ENCODE measurements at places on chromosomes 3 and 15. TPM values are rescaled to one million over a fixed set of nuclear protein-coding genes. Genes with fewer than 3 reads are reported as not detected.

Gene EPB42
- total RNA-seq, result not detected

Gene C3orf22
- total RNA-seq, result not detected

Gene LYZL4
- not detected for total RNA-seq

Gene P3H2
- total RNA-seq, result not detected

Gene PRR20G
- not detected for total RNA-seq

Gene TATDN2
- total RNA-seq, result 62.9 TPM

Gene TLR9
- total RNA-seq, result 21.0 TPM

Gene CPNE9
- 1.2 TPM for total RNA-seq

Gene GATM
- 18.2 TPM for total RNA-seq

- DNase-seq, result peak; percentile 60
Measured at GRCh38 chr3:40191850-40192448, 117.6 kb upstream of the EIF1B start.

- DNase-seq, result no peak
Measured at GRCh38 chr15:31300981-31301672, 25.5 kb upstream of the KLF13 start.

GRCh38 chr3:14142567-14143270, 17.9 kb downstream of the TMEM43 start:
- no peak for DNase-seq

GRCh38 chr15:70273808-70274207, 176.1 kb upstream of the TLE3 start:
- no peak for DNase-seq

GRCh38 chr15:41116962-41117252, 827 bp upstream of the INO80 start:
- DNase-seq, result no peak

DNA sequence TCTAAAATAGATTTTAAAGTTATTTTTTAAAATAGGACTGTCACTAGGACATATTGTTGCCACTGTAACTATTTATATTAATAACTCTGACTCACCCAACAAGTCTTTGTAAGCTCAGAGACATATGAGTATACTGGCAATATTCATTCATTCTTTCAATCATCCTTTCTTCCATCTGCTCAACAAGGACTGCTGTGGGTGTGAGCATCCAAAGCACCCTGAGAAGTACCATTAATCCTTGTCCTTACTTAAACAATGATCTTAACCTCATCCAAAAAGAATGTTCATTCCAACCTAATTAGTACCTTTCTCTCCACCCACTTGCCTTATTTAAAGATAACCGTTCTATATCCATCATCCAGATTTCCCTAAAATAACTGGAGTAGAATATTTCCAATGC, 94.2 kb upstream of the PPP2R3A start:
- DNase-seq, result no peak

- no peak for DNase-seq
Measured at GRCh38 chr3:132064114-132064513, 29.3 kb upstream of the CPNE4 start.

GRCh38 chr3:58042947-58043707, 34.9 kb downstream of the FLNB start:
- no peak for DNase-seq

DNA sequence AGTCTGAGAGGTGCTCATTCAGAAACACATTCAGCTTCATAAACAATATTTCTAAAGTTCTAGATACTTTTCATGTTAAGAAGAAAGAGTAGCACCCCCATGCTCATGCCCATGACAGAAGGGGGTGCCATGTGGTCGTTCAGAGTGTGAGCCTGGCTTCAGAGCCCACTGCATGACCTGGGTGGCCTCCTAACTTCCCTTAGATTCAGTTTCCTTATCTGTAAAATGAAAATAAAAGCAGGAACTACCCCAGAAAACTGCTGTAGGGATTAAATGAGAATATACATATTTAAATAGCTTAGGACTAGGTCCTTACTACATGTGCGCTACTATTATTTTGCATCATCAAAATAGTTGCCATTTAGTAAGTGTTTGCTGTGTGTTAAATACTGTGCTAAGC, 69.2 kb downstream of the ABHD5 start:
- DNase-seq, result no peak

DNA sequence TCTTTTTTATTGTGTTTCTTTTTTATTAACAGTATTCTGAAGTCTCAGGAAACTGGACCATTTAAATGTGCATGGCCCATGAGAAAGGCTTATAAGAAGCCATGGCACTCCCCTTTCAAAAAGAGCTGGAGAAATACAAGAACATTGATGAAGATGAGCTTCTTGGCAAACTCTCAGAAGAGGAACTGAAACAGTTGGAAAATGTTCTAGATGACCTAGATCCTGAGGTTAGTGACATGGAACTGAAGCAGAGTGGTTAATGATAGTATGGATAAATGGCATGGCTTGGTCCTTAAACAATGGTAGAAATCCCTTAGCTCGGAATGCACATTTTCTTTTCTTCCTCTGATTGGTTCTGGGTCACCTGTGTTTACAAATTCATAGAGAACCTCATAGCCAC, 14.9 kb downstream of the TMOD2 start:
- DNase-seq, result no peak

DNA sequence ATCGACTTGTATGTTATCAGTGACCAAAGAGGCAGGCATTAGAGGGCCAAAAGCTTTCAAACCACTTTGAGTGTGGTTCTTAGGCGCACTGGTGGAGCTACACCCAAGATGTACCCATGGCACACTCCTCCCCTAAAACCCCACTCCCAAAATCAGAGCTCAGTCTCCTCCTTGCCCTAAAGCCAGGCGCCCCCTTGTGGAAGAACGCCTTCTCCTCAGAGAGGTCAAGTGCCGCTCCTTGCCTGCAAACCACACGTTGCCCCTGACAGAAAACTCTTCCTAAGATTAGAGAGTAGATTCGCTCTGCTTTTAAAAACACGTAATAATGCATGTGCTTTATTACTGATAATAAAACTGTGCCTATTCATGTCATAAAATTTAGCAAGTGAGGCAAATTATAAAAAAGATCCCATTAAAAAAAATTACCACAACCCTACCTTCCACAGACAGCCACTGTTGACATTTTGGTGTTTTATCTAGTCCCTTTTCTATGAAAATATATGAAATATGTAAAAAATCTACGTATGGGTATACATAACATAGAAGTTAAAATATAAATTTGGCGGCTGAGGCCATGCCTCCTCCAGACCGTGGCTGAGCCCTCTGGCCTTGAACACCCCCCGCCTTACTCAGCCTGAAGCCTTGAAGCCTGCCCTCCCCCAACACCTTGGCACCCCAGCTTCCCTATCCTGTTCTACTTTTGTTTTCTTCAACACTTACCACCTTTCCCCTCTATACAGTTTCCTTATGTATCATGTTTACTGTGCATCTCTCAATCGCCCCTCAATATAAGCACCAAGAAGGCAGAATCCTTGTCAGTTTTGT, 33.5 kb downstream of the BCL2L10 start:
- peak; percentile 81 for DNase-seq

DNA sequence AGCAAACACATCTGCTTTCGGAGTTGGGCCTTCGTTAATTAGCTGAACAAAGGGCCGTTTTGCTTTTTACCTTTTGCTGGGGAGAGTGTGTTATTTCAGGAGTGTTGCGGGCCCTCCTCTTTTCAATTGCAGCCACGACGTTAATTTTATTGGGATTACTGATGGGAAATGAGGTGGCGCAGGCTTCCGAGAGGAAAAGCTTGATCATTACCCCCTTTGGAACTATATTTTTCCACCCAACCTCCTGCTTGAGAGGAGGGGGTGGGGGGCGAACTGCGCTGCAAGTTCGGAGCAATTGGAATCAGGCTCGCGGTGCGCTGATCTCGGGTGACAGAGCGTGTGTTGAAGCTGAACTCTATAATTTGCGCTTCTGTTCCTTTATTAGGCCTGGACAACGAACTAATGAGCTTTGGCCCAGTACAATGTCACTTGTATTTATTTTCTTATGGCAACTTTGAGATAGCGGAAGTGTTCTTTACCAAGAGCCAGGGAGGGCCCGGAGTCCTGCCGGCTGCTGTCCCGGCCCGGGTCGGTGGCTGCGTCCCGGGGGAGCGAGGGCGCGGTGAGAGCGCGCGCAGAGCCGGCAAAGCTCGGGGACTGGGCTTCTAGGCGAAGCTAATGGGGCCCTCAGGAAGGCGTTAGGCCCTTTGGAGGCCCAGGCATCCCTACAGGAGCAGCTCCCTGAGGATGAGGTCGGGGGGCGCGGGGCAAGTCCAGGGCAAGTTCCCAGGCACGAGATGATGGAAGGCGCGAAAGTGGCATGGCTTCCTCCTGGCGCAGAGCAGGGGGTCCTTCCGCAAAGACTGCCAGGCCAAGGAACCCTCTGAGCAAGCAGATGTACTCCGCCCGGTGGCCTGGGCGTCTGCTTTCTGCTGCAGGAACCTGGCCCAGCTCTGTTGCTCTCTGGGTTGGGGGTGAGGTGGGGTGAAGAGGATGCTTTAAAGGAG, 12.9 kb downstream of the NR2F2 start:
- no peak for DNase-seq

DNA sequence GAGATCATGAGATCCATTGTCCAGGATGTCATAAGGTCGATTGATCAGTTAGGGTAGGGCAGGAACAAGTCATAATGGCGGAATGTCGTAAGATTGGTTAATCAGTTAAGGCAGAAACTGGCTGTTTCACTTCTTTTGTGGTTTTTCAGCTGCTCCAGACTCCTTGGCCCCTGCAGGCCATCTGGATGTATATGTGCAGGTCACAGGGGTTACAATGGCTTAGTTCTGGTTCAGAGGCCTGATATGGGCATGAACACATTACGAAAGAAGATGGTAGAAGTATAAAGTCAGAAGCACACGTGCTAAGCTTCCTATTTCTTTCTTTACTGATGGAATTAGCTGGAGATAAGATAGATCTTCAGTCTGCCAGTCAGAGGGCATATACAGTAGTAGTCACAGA, 315.4 kb upstream of the LRRC3B start:
- no peak for DNase-seq

- DNase-seq, result no peak
Measured at GRCh38 chr15:50652671-50653070, 33.9 kb downstream of the TRPM7 start.

- no peak for DNase-seq
Measured at GRCh38 chr3:72517921-72518424, 330.3 kb downstream of the SHQ1 start.

DNA sequence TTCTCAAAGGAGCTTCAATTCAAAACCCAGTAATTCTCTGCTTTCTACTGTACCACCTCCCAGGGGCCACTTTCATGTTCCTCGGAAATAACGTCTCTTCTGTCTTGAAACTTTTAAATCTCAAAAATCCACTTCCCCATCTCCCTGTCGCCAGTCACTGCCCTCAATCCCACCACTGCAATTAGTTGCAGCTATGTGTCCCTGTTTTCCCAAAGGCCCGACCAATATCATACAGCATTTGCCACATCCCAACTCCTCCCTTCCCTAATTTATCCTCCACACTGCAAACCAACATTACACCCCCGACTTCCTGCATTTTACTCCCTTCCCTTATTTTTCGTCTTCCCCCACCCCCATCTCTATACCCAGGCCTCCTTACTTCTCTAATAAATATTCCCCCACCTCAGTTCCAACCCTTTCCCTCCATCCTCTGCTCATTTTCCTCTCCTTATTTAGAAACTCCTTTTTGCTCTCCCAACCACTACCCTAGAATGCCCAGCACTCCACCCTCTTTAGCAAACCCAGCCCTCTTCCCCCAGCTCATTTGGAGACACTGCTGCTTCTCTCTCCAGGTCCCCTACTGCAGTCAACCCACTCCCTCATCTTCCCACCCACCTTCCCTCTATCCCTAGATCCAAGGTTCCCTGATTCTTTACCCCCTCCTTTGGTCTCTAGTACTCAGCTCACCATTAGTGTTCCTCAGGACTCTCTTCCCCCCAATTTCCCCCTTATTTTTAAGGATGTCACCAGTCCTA, 1.1 kb downstream of the NPTN start:
- peak; percentile 19 for DNase-seq

DNA sequence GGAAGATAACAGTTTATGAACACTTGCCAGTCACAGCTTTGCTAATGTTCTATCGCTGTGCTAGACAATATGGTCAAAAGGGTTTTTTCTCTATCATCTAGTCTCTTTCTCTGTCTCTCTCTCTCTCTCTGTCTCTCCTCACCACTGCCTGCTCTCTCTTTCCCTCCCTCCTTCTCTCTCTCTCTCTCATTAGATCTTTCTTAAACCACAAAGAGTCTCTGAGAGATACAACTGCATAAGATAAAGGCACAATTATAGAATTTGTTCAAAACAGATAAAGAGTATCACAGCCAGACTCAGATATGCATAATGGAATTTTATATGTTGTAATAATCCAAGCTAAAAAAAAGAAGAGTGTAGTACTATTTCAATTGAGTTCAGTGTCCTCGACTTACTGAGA, 258.4 kb downstream of the MECOM start:
- no peak for DNase-seq

GRCh38 chr15:69980341-69981059, 117.2 kb downstream of the TLE3 start:
- DNase-seq, result peak; percentile 50

DNA sequence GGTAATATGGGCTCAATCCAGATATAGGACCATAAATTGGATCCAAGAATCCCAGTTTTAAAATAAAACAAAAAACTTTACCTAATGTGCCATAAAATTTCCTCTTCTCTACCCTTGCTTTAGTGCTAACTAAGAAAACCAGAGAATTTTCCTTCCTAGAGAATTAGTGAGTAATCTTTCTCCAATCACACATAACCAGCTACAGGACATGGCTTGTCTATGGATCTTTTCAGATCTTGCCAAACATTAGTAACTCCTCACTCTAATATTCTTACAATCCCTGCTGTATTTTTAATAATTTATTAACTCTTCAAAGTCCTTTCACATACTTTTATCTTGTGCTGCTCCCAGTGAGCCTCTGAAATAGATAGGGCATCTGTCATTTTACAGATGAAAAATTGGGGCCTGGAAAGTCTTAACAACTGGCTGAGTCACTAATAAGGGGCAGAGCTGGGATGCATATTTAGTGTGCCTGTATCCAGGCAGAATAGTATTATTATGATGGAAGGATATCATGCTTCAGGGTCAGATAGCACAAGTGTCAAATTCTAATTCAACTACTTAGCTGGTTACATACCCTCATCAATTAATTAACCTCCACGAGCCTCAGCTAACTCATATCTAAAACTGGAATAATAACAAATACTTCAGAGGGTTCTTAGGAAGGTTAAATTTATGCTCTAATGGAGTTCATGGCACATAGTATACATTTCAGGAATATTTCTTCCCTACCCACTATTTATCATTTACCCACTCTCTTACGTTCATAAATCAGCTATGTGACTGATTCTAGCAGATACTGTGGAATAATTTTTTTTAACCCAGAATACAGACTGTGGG, 5.6 kb downstream of the ZBED2 start:
- DNase-seq, result no peak
